ENCODE measurements at places on chromosomes 12 and 14. TPM values are rescaled to one million over a fixed set of nuclear protein-coding genes. Genes with fewer than 3 reads are reported as not detected.

Gene KCNA1
- 0.30 TPM for total RNA-seq

GRCh38 chr12:42587601-42588523 lies 1.7 kb downstream of the PRICKLE1 start:
- DNase-seq = no peak

Gene AICDA
- 0.20 TPM for total RNA-seq

DNA sequence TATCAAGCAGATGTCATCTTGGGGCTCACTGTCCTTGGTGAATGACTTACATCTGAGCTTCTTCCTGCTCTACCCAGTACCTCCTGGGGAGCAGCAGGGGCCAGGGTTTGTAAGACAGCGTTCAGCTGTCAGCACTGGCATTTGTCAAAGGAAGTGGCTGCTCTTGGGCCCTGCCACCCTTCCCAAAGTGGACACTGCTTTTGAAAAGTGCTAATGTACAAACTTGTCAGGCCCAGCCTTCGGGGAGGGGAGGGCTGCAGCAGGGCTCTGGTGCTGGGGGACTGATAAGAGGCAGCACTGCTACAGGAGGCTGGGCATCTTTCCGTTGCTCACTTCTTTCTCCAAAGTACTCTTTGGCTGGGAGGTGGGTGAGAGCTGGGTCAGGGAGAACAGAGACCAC lies 59.8 kb upstream of the RBM19 start:
- DNase-seq = no peak

DNA sequence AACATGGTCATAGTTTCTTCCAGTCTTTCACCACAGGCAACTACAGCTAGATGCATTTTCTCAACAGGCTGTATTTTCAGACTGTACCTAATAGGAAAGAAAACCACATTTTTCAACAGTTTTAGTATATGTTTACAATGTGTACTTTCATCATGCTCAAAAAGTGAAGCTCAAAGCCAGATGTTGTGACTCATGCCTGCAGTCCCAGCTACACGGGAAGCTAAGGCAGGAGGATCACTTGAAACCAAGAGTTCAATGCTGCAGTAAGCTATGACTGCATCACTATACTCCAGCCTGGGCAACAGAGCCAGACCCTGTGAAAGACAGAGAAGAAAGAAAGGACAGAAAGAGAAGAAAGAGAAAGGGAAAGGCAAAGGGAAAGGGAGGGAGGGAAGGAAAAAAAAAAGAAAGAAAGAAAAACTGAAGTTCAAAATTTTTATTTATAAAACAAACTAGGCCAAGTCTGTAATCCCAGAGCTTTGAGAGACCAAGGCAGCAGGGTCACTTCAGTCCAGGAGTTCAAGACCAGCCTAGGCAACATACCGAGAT lies 25.5 kb downstream of the GXYLT1 start:
- no peak for DNase-seq

GRCh38 chr14:57962325-57963035 lies 96.6 kb upstream of the SLC35F4 start:
- no peak for DNase-seq

DNA sequence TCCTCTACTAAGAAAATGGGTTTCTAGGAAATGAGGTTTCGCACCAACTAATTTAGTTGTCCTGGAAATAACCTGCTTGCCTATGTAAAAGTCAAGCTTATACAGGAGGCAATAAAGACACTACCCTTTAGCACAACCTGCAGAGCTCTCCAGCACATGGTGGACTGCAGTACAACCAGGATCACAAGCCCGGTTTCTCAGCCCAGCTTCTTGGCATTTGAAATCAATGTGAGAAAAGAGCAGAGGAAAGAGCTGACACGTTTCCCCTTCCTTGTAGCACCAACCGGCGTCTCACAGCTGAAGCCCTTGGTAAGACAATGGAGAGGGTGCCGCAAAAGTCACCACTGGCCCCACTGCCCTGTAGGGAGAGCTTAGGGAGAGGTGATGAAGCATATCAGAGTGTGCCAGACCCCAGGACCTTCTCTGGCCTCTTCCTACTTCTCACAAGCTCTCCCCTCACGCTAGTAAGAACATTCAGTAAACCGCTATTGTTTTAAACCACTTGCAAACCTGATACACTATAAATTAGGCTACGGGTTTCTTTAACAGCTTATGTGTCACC lies 8.6 kb downstream of the SPTLC2 start:
- no peak for DNase-seq

Gene ZFHX2
- 0.39 TPM for total RNA-seq

GRCh38 chr12:666766-667308 lies 3.6 kb upstream of the NINJ2 start:
- no peak for DNase-seq

DNA sequence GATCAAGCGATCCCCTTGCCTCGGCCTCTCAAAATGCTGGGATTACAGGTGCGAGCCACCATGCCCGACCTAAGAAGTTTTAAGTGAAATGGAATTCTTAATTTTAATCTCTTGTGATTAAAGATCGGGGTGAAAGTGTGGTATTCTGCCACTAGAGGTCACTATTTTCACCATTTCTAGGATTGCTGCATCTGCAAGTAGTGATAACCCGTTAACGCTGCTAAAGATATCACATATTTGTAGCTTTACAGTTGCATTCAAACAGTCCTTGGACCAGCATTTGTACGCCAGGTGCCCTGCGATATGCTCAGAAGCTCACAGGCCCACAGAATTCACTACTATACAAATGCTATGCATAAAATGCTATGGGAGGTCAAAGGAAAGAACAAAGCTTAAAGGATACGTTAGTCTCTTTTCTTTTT lies 19.3 kb downstream of the CCDC62 start:
- peak; percentile 16 for DNase-seq

DNA sequence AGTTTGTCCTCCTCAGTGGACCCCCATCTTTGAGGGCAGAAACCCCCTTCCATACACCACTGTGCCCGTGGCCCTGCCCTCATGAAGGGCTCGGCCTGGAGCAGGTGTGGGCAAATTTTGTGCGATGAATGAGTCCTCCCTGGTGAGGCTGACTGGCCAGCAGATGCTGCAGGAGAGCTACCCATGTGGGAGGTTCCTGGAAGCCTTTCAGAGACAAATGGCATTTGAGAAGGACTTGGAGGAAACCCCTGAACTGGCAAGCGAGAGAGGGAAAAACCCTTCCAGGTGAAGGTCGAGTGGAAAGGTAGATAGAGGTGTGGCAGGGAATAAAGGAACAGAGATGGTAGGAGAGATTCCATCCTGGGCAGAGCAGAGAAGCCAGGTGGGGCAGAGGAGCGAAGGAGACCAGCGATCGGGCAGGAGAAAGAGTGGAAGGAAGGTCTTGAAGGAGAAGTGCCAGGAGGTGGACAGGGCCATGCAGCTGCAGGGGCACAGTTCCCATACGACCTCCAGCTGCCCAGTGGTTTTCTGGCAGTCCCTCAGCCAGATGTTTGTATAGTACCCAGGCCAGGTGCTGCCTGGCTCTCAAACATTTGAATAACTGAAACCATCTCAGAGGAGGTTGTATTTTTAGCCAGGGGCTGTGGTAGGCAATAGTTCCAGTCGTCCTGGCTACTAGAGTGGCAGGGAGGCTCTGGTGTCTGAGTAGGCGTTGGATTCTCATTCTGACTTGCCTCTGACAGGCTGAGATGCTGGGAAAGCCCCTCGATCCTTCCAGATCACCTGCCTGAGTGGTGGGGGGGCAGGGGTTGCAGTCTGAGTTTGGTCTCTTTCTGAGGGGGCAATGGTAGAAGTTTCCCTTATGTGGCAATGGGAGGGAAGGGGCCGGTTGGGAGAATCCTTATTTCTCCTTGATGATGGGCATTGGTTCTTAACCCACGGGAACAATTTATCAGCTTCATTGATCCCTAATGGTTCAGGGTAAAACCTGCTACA lies 40.1 kb downstream of the FBXL14 start:
- no peak for DNase-seq

GRCh38 chr14:75070383-75070782 lies 942 bp downstream of the ZC2HC1C start:
- DNase-seq = no peak

Gene RTN1
- total RNA-seq = 6.1 TPM

GRCh38 chr14:63045234-63045611 lies at the start of gene KCNH5:
KCNH5 (minus strand) TSS chr14:63045458; CDS start chr14:63045186, 272 bp downstream.
- DNase-seq = no peak

Gene PROX2
- not detected for total RNA-seq

DNA sequence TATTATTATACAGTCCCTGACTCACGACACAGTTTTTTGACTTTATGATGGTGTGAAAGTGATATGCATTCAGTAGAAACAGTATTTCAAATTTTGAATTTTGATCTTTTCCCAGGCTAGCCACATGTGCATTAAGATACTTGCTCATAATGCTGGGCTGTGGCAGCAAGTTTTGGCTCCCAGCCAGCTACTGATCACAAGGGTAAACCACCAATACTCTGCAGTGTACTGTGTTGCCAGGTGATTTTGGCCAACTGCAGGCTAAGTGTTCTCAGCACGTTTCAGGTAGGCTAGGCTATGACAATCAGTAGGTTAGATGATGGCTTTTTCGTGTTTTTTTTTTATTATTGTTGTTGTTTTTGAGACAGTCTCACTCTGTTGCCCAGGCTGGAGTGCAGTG lies 69.4 kb upstream of the ACTN1 start:
- DNase-seq = no peak

DNA sequence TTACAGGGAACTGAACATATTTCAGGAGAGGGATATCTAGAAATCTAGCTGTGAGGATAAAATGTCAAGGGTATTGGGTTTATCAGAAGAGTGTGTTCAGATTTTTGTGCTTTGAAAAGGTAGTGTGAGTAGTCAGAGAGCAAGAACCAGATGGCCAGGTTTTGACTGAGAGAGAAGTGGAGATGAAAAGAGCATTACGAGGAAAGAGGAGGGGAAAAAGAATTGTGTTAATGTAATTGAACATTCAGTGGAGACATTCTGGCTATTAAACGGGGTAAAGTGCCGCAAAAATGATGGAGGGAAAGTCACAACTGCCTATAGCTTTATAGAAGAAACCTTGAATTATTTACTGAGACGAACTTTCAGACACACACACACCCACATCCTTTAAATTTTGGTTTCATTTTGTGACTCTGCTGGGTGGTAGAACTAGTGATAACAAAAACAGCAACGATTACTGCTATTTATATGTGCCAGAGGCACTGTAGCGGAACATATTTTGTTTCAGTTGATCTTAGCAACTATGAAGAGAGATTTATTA lies 213.6 kb downstream of the ERC1 start:
- no peak for DNase-seq

Gene FAIM2
- 0.99 TPM for total RNA-seq

DNA sequence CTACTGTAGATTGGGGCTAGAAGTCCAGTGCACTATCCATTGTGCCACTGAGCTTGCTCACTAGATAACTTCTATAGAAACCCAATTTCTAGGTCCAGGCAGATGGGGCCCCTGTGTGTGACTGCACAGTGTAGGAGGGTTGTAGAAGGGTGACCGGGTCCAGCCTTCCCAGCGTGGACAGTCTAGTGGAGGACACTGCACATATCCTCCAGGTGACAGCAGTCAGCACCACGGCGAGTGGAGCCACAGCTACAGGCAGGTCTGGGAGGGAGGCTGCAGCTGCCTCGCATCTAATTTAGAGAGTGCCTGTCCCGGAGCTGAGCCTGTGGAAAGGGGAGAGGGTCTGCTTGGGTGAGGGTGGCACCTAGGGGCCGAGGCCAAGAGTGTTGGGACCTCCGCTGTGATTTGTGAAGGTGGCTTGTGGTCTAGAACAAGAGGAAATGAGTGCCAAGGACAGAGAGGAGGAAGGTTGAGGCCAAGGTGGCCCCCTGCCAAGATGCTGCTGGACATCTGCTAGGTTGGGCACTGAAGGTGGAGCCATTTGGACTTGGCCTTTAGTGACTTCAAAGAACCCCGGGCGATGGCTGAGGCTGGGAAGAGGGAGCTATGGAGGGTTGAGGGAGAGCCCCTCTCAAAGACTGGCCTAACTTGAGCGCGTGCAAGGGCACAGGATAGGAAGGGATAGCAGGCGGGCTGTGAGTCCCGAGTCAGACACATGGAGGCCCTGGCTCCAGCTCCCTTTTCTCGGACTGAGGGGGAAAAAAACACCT lies 46.0 kb upstream of the TRAF3 start:
- DNase-seq = no peak

GRCh38 chr14:79652513-79653307 lies 558.6 kb downstream of the DIO2 start:
- DNase-seq = no peak

DNA sequence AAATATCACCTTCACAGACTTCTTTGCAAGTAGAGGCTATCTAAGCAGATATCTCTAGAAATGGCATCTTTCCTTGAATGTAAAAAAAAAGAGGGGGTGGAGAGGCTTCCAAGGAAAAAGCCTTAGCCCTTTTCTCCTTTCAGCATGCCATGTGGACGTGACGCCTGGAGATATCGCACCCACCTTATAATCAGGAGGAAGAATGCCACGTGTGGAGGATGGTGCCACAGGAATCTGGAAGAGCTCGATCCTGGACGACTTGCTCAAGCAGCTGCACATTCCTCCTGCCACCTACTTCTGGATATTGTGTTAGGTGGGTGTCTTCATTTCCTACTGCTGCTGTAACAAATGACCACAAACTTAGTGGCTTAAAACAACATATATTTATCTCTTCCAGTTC lies 203.6 kb downstream of the NUAK1 start:
- DNase-seq = no peak

Data from skin of body (tissue), 3 donors.